Jurkat, Clone E6-1 (cell line): ENCODE measurements at places on chromosomes 4 and X.
A peak's percentile ranks its signal among the peaks of the same experiment; 100 is the strongest.

DNA sequence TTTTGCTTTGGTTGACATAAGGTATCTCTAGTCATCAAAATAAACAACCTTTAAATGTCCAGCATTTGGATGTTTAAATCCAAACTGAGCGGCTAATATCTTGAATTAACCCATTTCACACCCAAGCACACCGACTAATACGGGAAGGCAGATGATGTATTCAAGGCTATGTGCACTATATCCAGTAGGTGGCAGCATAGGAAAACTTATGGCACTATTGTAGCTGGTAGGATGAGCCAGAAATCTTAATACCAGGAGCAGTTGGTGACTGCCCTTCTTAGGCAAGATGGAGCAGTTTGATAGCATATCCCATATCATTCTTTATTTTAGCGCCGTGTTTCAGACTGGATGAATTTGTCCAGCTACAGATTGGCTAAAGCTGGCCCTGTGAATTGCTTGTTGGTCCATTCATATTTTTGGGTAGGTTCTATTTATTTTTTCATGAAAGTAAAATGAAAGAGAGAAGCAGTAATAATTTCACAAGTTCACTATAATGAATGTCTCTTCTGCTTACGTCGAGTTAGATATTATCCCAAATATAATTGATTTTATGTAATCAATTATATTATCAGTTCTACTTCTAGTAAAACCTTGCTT is 24.4 kb downstream of the UCHL1 start:
- DNase-seq: peak; percentile 64

DNA sequence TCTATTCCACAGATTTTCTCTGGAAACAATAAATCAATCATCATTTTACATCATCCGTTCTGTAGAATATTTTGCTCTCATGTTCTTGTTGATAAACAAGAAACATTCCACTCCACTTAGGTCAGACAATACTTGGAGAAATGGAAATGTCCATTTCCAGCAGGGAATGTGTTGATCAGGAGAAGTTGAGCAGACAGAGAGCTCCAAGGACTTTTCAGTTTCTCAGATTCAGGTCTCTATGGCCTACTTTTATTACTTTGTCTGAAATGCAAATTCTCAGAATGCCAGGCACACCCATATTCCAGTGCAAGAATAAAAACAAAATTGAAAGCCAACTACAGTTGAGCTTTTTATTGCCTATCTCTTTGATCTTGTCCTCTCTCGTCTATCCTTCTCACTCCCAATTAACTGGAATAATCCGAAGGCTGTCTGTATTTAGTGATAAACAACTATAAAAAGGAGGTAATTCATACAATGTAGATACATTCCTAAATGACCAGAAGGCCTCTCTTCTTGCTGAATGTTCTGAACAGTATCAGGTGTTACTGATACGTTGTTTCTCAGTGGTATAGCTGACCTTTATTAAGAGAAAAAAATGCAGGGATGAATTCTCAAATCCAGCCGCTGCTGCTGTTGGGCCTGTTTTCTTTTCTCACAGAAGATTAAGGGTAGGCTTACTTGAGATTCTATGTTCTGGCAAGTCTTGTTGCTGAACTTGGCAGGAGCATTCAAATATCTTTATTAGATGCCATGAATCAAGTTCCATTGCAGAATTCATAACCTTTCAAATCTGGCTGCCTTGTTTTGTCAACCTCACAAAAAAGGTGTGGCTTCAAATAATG is 72.1 kb downstream of the HPGD start:
- no peak for DNase-seq

GRCh38 chrX:81280148-81280547 is 78.2 kb downstream of the SH3BGRL start:
- DNase-seq: no peak

DNA sequence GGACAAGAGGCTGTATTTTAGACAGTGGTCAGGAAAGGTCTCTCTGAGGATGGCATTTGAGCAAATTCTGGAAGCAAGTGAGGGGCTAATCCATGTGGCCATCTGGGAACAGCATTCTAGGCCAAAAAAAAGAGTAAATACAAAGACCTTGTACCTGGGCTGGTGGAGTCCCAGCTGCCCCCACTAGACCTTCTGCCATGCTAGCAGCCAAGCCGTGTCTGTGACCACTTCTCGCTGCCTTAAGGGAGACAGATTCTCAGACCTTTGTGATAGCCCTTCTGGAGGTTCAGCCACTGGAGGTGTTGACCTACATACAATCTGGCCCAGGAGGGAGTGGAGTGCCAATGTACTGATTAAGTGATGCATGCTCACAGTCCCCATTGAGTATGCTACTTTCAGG is 506.2 kb downstream of the MID1IP1 start:
- DNase-seq: no peak

- no peak for DNase-seq
Observed at GRCh38 chr4:78645853-78646757, 94.5 kb downstream of the ANXA3 start.

DNA sequence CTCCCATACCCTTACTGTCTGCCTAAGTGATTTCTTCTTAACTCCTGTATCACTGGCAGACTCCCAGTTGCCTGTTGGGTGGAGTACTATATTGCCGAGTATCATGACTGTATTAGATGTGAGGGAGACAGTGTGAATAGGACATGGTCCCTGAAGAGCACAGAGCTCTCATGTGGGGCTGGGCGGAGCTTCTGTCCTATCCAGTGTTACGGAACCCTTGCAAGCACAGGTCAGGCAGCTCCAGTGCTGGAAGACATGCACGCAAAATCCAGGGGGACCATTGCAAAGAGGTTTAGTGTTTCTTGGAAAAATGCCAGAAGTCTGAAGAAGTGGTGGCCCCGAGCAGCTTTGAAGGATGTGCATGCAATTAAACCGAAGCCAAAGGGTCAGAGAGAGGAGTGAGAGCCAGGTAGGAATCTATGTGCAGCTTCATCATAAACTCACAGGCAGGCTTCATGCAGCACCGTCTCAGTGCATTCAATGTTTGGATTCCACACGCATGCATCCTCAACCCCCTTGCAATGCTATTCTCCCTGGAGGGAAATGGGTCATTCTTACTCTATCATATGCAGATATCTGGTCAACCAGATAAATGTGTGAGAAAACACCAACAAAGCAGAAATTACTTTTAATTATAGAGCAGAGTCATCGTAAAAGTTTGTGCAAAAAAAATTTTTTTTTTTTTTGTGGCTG is 49.7 kb upstream of the DHRSX start:
- DNase-seq: no peak

DNA sequence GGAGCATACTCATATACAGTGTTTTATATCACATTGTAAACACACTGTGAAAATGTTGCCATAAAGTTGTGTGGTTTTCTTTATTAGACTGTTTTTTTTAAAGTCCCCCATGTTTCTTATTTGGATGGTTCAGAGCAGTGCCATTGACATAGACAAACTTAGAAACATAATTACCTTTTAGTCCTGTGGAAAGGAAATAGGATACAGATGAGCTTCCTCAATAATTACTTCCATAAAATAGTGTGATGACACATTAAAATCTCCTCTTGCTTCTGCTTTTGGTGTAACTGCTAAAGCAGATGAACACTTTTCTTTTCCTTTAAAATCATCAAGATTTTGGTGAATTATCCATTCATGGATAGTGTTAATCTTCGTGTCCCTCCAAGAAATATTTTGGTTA is 52.9 kb upstream of the LIMCH1 start:
- DNase-seq: no peak

GRCh38 chrX:30997411-30997810 is 74.4 kb downstream of the FTHL17 start:
- DNase-seq: no peak

DNA sequence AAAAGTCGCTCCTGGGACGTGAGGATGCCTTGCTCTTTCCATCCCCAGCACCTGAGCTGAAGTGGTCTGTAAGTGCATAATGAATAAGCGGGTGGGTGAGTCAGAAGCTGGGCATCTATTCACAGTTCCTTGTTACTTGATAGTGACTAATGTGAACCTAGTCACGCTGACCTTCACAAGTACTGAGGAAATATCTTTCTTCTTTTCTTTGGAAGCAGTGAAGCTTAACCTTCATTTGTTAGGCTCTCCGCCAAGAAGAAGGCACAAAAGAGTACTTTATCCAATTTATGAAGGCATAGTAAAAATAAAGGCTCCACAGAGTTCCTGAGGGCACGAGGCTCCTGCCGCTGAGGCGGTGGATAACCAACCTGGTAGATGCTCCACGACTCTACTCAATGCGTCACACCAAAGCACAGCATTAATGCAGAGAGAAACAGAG is 475.7 kb upstream of the SLIT2 start:
- no peak for DNase-seq

DNA sequence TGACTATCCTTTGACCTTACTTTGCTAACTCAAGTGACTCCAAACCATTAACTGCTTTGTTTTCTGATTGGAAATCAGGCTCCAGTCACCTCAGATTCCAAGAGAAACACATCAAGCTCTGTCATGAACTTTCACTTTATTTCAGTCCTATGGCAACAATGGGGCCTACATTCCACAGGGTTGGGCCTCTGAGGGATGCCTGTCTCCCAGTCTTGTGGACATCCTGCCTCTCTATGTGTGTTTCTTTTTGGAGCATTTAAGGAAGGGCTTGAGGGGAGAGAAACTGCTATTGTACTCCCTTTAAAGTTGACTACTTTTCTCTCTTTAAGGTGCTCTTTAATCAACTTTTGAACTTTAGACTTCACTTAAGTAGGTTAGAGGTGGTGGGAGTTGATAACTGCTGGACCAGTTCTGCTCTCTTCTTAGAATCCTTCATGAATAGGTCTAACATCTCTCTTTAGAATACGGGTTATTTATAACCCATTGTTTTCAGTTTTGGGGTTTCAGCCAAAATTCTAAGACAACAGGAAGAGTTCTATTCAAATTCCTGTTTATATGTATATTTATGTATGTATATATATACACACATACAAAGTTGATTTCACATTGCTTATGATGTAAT is 274.3 kb upstream of the NR3C2 start:
- DNase-seq: no peak

GRCh38 chr4:188976644-188977115 is 837.4 kb downstream of the TRIML1 start:
- no peak for DNase-seq

DNA sequence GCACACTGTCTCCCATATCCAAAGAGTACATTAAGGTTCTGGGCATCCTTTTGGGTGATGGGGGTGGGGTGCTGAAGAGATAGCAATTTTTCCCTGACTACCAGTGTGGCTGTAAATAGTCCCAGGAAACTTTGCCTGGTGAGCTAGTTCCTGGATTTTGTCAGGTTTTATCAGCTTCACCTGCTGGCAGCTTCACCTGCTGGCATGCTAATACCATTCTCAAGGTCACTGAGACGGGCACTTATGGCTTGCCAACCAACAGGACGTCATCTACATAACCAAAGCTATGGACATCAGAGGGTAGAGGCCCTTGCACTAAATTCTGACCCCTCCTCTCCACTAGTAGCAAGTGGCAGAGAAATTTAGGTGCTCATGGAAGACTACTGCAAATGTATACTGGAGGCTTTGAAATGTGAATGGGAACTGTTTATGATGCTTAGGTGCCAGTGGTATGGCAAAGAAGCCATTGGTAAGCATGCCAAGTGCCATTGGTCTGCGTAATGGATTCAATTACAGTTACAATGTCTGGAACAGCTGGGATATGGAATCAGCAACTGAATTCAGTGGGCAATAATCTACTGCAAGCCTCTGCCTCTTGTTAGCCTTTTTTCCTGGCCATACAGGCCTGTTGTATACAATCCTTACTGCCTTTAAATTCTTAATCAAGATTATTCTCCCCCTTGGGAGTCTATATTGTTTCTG is 71.6 kb upstream of the SH3RF1 start:
- no peak for DNase-seq

GRCh38 chr4:47406408-47406807 is 57.1 kb downstream of the COMMD8 start:
- no peak for DNase-seq

GRCh38 chr4:118740869-118741268 is 55.7 kb downstream of the METTL14 start:
- DNase-seq: no peak

DNA sequence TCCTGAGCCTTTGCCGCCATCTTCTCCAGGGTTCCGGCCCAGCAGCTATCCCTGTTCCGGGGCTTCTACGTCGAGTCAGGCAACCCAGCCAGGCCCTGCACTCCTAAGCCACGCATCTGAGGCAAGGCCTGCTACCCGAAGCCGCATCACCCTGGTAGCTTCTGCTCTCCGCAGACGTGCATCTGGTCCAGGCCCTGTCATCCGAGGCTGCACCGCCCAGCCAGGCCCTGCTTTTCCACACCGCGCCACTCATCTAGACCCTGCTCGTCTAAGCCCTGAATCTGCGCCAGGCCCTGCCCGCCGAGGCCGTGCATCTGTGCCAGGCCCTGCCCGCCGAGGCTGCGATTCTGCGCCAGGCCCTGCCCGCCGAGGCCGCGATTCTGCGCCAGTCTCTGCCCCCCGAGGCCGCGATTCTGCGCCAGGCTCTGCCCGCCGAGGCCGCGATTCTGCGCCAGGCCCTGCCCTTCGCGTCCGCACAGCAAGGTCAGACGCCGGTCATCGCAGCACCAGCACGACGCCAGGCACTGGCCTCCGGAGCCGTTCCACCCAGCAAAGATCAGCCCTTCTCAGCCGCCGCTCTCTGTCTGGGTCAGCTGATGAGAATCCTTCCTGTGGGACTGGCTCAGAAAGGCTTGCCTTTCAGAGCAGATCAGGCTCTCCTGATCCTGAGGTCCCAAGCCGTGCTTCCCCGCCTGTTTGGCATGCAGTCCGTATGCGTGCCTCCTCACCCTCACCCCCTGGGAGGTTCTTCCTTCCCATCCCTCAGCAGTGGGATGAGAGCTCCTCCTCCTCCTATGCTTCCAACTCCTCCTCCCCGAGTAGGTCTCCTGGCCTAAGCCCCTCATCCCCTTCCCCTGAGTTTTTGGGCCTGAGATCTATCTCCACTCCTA is 75.1 kb downstream of the NUDT10 start:
- DNase-seq: no peak

GRCh38 chrX:57977992-57978391 is 67.7 kb upstream of the ZXDA start:
- DNase-seq: peak; percentile 0

- DNase-seq: no peak
Observed at GRCh38 chr4:76200771-76201231, 12.8 kb downstream of the SCARB2 start.

DNA sequence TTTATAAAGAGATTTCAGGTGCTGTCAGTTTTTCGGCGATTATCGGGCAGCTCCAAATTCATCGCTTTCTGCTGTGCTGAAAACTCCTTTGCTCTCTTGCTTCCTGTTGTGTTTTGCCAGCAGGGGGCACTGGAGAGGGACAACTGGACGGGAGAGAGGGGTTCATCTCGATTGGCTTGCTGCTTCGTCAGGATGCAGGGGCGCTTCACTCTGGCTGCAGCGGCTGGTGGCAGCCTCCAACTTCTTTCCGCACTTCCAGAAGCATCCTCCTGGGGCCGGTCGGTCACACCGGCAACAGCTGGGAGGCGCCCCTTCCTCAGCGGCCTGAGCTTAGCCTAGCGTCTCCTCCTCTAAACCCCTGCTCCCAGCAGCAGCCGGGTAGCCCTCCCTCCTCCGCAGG is 29.5 kb downstream of the MSL3 start:
- no peak for DNase-seq
